ENCODE measurements at places on chromosomes 16 and 17. TPM values are rescaled to one million over a fixed set of nuclear protein-coding genes. Genes with fewer than 3 reads are reported as not detected.

- no peak overlapping the region for H3K27ac ChIP-seq
- no peaks in the 10 kb centered on the region for H3K4me1 ChIP-seq
- no peaks in the 10 kb centered on the region for H3K36me3 ChIP-seq
- no peak for DNase-seq
- no peak overlapping the region for H3K4me3 ChIP-seq
Observed at GRCh38 chr17:34703533-34703932, 124.2 kb downstream of the TMEM132E start.

GRCh38 chr17:17781591-17782496 is 54.9 kb downstream of the SREBF1 start:
- H3K27me3 ChIP-seq = peaks cover 8% of the 10 kb centered on the region
- peak overlapping the region; percentile 77 for H3K27ac ChIP-seq
- DNase-seq = no peak
- H3K36me3 ChIP-seq = no peaks in the 10 kb centered on the region
- peaks cover 42% of the 10 kb centered on the region for H3K4me1 ChIP-seq

- no peak overlapping the region for H3K27ac ChIP-seq
- H3K4me3 ChIP-seq = no peak overlapping the region
- no peak for DNase-seq
- H3K4me1 ChIP-seq = peaks cover 22% of the 10 kb centered on the region
- no peaks in the 10 kb centered on the region for H3K36me3 ChIP-seq
- no peaks in the 10 kb centered on the region for H3K27me3 ChIP-seq
Observed at GRCh38 chr17:73623247-73623646, 21.0 kb downstream of the SDK2 start.

GRCh38 chr17:30780343-30780742 is 44.1 kb downstream of the CRLF3 start:
- no peak overlapping the region for H3K27ac ChIP-seq
- H3K4me3 ChIP-seq = no peak overlapping the region
- no peaks in the 10 kb centered on the region for H3K4me1 ChIP-seq
- peaks cover 81% of the 10 kb centered on the region for H3K36me3 ChIP-seq
- no peak for DNase-seq

The KRTAP9-8 gene
- total RNA-seq = not detected

The MYH13 gene
- total RNA-seq = not detected

The KRTAP2-1 gene
- not detected for total RNA-seq

The WIPF2 gene
- 11.6 TPM for total RNA-seq

DNA sequence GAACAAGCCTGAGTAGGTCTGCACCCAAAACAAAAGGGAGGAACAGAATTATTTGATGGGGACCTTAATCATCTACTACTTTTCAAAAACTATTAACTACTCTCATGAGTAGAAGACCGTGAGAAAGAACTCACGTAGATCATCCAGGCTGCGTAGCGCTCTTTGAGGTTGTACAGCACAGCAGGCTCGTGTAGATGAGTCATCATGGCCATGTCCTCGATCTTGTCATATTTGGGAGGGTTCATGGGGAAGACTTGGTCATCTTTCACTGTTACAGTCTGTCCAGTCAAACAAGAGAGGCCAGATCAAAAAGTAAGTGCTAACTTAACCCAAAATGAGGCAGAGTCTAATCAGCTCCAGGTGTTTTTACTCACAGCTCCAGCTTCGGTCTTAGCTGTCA is 2.3 kb downstream of the MYH1 start:
- no peaks in the 10 kb centered on the region for H3K27me3 ChIP-seq
- no peaks in the 10 kb centered on the region for H3K4me1 ChIP-seq
- no peak for DNase-seq
- H3K4me3 ChIP-seq = no peak overlapping the region

The TMC5 gene
- 0.97 TPM for total RNA-seq

The UBE2G1 gene
- 80.4 TPM for total RNA-seq

GRCh38 chr16:47905771-47906170 is 250.0 kb downstream of the ABCC12 start:
- no peak overlapping the region for H3K27ac ChIP-seq
- H3K4me3 ChIP-seq = no peak overlapping the region
- no peaks in the 10 kb centered on the region for H3K27me3 ChIP-seq
- DNase-seq = no peak

DNA sequence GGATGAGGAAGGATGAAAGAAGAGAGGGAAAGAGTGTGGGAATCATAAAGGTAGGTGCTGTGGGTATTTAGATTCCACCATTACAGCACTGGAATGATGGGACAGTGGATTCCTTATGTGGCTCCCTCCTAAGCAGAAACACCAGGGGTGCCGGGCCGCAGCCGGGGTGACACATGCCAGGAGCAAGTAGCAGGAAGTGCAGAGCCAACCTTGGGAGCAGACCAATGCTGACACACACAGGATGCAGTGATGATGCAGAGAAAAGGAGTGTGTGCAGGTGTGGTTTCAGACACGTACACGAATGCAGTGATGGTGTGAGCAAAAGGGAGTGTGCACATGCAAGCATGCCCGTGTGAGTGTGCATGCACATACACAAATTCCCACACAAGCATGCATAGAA is 338.0 kb downstream of the SLC39A11 start:
- H3K4me1 ChIP-seq = no peaks in the 10 kb centered on the region
- no peak overlapping the region for H3K27ac ChIP-seq
- DNase-seq = no peak
- H3K36me3 ChIP-seq = no peaks in the 10 kb centered on the region

DNA sequence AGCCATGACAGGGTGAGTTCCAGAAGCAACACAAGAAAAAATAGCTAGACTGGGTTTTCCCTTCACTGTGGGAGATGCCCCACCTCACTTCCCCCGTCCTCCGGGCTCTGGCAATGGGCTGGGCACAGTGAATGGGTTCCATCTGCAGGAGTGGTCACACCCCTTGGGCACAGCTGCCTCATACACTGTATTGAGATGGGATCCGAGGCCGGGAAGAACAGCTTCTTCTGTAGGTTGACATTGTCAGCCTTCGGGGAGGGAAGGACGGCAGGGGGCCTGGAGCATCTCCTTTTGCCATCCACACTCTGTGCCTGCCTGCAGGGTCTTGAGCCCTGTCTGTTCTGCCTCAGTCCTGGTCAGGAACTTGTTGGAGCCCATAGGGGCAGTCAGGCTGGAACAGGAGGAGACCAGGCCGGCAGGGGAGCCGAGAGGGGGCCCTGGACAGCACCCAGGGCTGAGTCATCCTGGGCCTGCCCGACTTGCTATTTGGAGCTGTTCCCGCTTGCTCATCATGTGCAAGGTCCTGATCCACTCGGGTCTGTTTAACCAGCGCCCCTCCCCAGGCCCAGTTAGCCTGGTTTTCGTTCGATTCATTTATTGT is 286.7 kb downstream of the SEC14L1 start:
- DNase-seq = no peak
- H3K4me3 ChIP-seq = no peak overlapping the region
- no peaks in the 10 kb centered on the region for H3K27me3 ChIP-seq
- peak overlapping the region; percentile 94 for H3K27ac ChIP-seq
- H3K36me3 ChIP-seq = no peaks in the 10 kb centered on the region
- H3K4me1 ChIP-seq = peaks cover 100% of the 10 kb centered on the region

The EFTUD2 gene
- 85.7 TPM for total RNA-seq

- H3K4me3 ChIP-seq = no peak overlapping the region
- H3K27ac ChIP-seq = no peak overlapping the region
- H3K27me3 ChIP-seq = no peaks in the 10 kb centered on the region
- no peaks in the 10 kb centered on the region for H3K36me3 ChIP-seq
- no peaks in the 10 kb centered on the region for H3K4me1 ChIP-seq
Observed at GRCh38 chr16:8229011-8229520, 361.2 kb downstream of the TMEM114 start.

DNA sequence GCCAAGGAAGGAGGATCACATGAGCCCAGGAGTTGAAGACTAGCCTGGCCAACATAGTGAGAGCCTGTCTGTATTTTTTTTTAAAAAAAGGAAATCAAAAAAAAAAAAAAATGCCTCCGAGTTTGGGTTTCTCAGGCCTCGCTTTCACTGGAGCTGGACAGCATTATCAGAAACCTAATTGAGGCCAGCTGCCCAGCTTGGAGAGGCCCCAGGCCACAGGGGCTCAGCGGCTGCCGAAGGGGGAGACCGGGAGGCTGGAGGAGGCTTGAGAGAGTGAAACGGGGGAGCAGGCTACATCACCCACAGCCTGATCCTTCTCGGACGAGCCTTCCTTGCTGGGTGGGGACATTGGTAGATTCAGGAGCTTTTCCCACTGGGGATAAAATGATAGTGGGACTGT is 5.1 kb downstream of the TTYH2 start:
- no peaks in the 10 kb centered on the region for H3K36me3 ChIP-seq
- DNase-seq = no peak
- no peaks in the 10 kb centered on the region for H3K27me3 ChIP-seq
- H3K27ac ChIP-seq = no peak overlapping the region
- no peak overlapping the region for H3K4me3 ChIP-seq
- peaks cover 9% of the 10 kb centered on the region for H3K4me1 ChIP-seq

GRCh38 chr16:69691980-69692911 is 34.1 kb downstream of the NQO1 start:
- H3K4me1 ChIP-seq = no peaks in the 10 kb centered on the region
- peaks cover 15% of the 10 kb centered on the region for H3K36me3 ChIP-seq
- H3K4me3 ChIP-seq = no peak overlapping the region
- H3K27me3 ChIP-seq = no peaks in the 10 kb centered on the region
- DNase-seq = no peak
- no peak overlapping the region for H3K27ac ChIP-seq

- no peak overlapping the region for H3K27ac ChIP-seq
- H3K27me3 ChIP-seq = no peaks in the 10 kb centered on the region
- DNase-seq = no peak
- no peaks in the 10 kb centered on the region for H3K36me3 ChIP-seq
Observed at GRCh38 chr17:69592692-69593350, 178.3 kb downstream of the MAP2K6 start.

The BEAN1 gene
- total RNA-seq = 0.76 TPM

The MYOCD gene
- total RNA-seq = 3.8 TPM

DNA sequence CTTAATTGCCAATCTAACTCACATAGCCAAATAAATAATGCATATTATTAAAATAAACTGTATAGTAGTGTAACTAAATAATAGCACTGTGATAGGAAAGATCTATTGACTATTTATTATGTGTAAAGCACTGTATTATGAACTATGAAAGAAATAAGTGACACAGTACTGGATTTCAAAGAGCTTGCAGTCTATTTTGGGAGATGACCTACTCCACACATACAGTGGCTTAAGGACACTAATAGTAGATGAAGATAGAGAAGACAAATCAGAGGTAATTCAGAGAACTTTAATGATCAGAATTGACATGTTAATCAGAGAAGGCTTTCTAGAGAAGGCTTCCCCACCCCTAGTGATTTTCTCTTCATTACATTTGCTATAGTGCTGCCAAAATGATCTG is 14.6 kb downstream of the LASP1NB start:
- no peak overlapping the region for H3K27ac ChIP-seq
- no peak overlapping the region for H3K4me3 ChIP-seq
- DNase-seq = no peak
- H3K4me1 ChIP-seq = no peaks in the 10 kb centered on the region
- no peaks in the 10 kb centered on the region for H3K27me3 ChIP-seq

The FBXW10 gene
- total RNA-seq = not detected

- H3K27ac ChIP-seq = no peak overlapping the region
- no peaks in the 10 kb centered on the region for H3K27me3 ChIP-seq
- H3K4me1 ChIP-seq = peaks cover 17% of the 10 kb centered on the region
- DNase-seq = no peak
- H3K4me3 ChIP-seq = no peak overlapping the region
Observed at GRCh38 chr16:14338236-14338635, 267.1 kb downstream of the MRTFB start.

The CBX2 gene
- total RNA-seq = 4.6 TPM

The SLC12A3 gene
- total RNA-seq = not detected

DNA sequence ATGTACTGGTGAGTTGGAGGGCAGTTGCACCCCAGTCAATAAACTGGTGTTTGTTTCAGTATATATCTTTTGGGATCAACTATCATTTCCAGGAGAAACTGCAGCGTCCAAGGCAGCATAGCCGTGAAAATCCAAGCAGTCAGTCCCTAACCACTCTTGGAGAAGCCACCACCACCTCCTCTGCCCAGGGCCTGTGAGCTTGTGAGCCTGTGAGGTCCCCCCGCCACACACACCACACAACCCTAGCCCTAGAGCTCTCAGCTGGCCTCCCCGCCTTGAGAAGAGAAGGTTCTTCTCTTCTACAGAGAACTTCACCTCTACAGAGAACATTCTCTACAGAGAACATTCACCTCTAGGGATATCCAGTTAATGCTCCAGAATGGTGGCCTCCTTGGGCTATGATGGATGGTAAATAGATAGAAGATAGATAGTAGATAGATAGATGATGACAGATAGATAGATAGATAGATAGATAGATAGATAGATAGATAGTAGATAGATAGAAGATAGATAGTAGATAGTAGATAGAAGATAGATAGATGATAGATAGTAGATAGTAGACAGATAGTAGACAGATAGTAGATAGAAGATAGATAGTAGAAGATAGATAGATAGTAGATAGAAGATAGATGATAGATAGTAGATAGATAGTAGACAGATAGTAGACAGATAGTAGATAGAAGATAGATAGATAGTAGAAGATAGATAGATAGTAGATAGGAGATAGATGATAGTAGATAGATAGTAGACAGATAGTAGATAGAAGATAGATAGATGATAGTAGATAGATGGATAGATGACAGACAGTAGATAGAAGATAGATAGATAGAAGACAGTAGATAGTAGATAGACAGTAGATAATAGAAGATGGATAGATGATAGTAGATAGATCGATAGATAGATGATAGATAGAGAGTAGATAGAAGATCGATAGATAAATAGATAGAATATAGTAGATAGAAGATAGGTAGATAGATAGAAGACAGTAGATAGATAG is 13.7 kb downstream of the ALOX15B start:
- H3K27ac ChIP-seq = no peak overlapping the region
- no peaks in the 10 kb centered on the region for H3K27me3 ChIP-seq
- DNase-seq = no peak
- no peaks in the 10 kb centered on the region for H3K36me3 ChIP-seq
- H3K4me1 ChIP-seq = peaks cover 22% of the 10 kb centered on the region
- H3K4me3 ChIP-seq = no peak overlapping the region

DNA sequence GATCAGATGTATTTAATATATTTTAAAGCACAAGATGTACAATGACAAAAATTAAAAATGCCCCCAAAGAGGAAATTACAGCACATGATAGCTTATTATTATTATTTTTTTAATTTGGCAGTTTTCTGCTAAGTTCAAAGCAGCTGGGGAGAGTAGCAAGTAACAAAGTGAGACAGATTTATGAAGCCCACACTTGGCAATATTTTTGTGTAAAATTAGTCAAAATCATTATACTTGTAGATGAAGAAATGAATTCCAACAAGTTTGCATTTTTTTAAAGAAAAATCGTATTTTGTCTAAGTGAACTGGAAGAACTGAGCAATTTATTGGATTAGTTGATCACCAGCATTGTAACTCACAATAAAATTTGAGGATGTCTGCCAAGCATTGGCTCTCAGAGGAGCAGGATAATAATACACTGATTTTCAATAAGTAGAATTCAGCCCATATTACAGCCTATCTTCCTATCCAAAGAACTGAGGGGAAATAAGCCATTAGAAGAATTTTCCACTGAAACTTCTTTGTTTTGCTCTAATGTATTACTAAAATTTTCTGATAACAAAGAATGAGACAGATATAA is 215.6 kb downstream of the MAP2K6 start:
- no peak overlapping the region for H3K27ac ChIP-seq
- H3K36me3 ChIP-seq = no peaks in the 10 kb centered on the region
- no peaks in the 10 kb centered on the region for H3K27me3 ChIP-seq
- H3K4me1 ChIP-seq = no peaks in the 10 kb centered on the region
- no peak overlapping the region for H3K4me3 ChIP-seq

Measured in esophagus squamous epithelium (tissue), 5 donors.